ENCODE measurements at places on chromosomes 16 and 17.
A peak's percentile ranks its signal among the peaks of the same experiment; 100 is the strongest.

DNA sequence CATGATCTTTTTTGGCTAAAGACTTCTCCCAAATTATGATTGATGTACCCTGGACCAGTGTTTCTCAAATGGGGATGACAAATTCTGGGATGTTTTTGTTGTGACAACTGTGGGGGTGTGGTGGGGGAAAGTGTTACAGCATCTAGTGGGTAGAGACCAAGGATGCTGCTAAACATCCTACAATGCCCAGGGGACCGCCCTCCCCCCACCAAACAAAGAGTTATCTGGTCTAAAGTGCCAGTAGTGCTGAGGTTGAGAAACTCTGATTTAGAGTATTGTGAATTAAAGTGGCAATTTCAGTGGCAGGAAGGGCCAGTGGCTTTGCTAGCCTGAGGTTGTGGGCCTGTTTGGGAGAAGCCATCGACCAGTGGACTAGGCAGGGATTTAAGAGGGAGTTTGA, 33.3 kb downstream of the SLC47A2 start:
- DNase-seq, result no peak

GRCh38 chr16:79434771-79435170, 165.8 kb downstream of the MAF start:
- no peak for DNase-seq

- no peak for DNase-seq
Measured at GRCh38 chr16:89575247-89576152, at the start of gene CPNE7. Gene CPNE7, plus strand, starts transcription at chr16:89575758. Its CDS starts 140 bp downstream, at chr16:89575898.

- DNase-seq, result no peak
Measured at GRCh38 chr17:58315281-58315711, 13.3 kb downstream of the TSPOAP1 start.

DNA sequence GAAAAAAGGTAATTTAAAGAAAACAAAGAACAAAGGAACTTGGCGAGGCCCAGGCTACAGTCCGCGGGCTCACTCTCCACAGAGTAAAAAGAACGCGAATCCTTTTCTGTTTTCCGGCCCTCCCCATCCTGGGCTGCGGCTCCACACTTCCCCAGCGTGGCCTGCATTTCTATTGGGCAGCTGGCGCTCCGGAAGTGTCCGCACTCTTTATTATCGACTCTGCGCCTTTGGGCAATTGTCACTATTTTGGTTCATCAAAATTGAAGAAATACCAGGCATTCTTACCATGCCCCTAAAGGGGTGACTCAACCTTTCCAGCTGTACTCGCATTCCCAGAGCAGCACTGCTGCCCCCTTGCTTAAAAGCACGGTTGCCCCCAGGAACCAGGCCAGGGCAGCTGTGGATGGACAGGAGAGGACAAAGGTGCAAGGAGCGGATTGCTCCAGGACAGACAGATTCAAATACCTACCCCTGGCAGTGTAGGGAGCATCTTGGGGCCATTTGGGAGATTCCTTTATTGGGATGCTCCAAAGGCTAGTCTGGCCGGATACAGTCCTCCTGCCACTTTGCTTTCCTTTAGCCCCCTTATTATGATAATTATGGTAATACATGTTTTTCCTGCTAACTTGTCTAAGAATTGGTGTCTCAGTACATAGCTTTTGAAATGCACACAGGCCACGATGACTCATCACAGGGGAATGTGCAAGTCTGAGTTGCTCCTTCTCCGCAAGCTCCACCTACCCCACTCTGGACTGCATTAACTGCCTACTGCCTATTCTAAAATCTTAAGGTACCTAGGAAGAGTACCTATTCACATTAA, 985 bp upstream of the SLFN12 start:
- peak; percentile 60 for DNase-seq

DNA sequence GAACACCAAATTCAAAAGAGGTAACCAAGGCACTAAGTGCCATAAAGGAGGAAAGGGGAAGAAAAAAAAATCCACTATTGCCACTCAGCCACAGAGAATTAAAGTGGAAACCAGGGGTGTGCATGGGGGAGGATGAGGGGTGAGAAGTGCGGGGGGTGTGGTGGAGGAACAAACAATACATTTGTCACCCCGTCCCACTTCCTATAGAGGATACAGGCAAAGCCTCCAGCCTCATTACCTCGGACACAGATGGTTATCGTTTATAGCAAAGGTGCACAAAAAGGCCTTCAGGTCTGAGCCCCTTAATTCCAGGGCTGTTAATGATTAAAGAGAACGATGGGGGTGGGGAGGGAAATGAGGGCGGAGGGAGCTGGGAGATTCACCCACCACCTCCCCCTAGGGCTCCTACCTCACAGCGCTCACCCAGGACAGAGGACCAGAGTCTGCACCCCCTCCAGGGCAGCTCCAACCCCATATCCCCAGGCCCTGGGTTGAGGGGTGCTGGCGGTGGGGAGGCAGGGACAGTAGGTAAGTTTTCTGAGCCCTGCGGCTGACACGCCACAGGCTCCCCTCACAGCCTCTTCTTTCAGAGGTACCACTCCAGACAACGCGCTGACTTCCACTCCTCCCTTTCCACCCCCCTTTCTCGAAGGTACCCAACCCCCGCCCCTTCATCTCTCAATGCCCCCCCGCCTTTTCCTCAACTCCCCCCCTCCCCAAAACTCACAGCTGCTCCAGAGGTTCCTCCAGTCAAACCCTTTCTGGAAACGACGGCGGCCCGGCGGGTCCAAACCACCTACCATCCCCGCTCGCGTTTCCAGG, 470 bp downstream of the DCUN1D3 start:
- DNase-seq, result no peak

DNA sequence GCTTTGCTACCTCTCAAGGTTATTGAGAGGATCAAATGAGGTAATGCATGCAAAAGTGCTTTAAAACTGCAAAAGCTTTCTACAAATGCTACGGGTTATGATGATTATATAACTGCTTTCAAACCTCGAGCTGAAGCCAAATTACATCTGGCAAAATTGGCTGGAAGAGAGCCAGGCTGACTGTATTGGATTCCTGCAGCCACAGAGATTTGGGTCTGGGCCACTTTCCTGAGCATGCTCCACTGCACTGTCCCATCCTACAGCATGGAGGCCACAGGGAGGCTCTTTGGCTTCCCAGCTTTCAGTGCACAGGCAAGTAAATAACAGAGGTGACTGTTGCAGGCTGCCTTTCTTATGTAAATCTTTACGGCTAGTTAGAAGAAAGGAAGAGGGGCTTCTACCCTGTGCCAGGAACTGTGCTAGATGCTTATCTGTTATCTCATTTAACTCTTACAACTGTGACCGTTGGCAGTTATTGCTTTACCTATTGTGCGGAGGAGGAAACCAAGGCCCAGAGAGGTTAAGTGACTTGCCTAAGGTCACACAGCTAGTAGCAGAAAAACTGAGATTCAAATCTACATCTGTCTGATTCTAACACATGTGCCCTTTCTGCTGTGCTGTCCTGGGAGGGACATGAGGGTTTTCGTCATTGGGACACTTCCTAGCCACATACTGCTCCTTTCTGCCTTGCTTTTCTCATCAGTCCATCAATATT, 121.8 kb downstream of the SPACA3 start:
- DNase-seq, result no peak

DNA sequence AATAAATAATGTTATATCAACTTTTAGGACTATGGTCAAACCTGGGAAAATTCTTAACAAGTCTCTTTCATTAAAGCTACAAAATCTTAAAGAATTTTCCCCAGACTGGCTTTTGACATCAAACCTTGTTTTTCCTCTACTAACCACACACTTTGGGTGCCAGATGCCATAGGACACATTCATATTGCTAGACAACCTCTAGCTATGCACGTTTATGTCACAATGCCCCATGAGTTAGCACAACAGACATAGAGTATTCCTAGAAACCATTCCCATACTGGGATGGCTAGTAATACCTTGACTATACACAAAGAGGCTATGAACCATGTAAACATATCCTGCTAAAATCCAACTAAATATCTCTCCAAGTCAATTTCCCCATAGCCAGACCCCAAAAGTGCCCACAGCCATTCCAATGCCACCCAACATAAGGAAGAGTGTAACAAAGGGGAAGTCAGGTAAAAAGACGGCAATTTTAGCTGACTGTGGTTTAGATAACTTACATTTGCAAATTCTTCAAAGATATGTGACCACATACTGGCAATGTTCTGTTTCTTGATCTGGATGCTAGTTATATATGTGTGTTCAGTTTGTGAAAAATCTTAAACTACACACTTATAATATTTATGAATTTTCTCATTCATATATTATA, 23.4 kb downstream of the SMURF2 start:
- no peak for DNase-seq

- no peak for DNase-seq
Measured at GRCh38 chr17:74775409-74776043, 619 bp downstream of the NAT9 start.

DNA sequence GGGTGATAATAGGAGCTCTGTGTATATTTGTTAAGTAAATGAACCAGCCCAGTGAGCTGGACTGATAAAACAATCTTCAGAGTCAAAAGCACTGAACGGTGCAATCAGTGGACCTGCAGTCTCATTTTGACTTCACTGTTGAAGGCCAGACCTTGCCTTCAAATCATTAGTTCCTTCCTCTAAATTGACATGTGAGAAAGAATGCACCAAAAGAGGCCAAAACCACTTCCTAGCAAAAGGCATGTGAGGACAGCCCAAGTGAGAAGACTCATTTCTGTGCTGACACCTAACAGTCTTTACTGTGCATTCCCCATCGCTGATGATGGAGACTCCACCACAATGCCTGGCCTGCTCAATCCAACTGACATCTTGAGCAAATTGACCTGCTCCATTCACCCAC, 10.6 kb downstream of the GTF3C1 start:
- no peak for DNase-seq

GRCh38 chr17:11645426-11645825, 47.2 kb downstream of the DNAH9 start:
- DNase-seq, result no peak

DNA sequence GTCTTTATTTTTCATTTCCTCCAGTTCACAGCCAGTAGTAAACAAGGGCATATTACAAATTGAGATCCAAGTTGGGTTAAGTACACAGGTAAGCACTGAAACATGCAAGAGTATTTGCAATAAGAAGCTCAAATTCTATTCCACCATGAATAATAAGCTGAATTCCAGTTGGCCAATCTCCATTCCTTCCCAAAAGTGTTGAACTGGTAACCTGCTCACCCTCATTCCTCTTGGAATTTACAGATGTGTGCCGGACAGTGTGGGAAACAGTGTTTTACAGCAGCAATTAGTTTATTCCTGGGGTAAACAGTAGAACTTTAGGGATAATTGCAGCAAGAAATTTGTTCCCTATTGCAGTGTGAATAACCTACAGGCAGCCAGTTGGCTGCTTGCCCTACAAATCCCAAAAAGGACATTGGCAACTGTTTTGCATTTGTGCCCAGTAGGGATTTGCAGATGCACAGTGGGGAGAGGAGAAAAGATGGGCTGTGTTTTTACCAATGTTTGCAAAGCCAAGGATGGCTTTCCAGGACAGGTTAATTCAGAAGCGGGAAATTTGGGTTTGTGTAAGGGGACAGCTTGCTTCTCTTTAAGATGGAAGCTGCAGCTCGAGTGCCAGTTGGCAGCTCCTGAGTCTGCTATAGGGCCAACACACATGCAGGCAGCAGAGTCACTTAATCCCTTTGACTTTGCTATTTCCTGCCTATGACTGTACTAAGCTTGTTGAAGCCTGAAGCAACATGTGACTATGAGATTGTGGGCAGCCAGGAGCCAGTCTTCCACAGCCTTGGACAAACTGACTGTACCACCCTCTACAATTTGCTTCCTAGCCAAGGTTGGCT, 318.9 kb downstream of the MAP2K6 start:
- no peak for DNase-seq

GRCh38 chr16:85354686-85355514, 242.6 kb upstream of the CIBAR2 start:
- no peak for DNase-seq

GRCh38 chr17:62705156-62705777, 77.8 kb downstream of the MRC2 start:
- no peak for DNase-seq

DNA sequence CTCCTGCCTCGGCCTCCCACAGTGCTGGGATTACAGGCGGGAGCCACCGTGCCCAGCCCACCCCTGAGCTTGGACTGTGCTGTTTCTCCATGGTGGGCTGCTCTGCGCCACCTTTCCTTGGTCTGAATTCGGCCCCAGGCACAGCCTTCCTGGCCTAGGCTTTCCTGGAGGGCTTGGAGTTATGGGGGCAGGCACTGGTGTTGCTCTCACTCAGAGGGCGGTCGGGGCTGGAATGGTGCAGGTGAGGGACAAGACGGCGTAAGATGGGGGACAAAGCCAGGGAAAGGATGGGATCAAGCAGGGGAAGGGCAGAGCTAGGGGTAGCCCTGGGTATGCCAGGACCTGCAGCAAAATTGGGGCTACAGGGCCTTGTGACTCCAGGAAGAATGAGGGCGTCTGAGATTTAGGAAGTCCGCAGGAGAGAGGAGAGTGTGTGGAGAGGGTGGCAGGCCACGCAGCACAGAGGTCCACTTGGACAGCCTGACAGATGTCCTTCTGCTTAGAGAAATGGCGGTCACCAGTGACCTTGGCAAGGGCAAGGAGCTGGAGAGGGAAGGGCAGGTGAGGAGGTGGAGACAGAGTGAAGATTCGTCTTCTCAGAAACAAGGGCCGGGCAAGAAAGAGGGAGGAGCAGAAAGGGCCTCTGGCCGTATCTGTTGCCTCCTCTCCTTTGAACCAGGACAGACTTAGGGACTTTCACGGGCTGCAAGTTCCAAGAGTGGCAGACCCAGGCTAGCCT, 1.6 kb upstream of the ATP6V0C start:
- no peak for DNase-seq

GRCh38 chr16:66324815-66325515, 41.5 kb upstream of the CDH5 start:
- DNase-seq, result no peak

DNA sequence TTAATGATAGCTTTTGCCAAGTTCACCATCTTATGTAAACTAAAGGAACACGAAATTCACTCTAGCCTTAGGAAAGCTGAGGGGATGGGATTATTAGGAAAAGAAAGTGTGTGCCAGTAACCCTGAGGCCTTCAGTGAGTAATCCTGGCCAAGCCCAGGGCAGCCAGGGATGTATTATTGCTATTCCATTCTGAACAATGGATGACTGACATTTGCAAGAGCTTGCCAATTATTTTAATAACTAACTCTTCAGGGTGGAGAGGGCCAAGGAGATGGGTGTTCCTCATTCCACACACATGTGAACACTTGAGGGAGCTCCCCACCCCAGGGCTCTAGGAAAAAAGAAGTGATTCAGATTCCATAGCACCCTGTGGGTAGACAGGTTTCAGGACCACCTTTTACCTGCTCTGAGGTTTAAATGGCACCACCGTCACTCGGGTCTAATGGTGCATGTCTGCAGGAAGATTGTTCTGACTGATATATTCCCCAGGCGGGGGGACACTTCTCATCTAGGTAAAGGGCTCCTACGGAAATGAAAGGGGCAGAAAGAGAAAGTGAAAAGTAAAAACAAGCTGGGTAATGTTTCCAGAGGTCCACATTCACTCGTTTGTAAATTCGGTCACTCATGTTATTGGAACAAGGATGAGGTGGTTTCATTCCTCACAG, 41.5 kb downstream of the TK2 start:
- no peak for DNase-seq

- DNase-seq, result no peak
Measured at GRCh38 chr17:17609121-17609520, 17.6 kb upstream of the PEMT start.

All from stimulated activated CD8-positive, alpha-beta memory T cell treated with anti-CD3 and anti-CD28 coated beads, Interleukin-15, amount 100 ng/mL, for 48 hours (primary cell).